ENCODE measurements at places on chromosomes 12 and 14.

GRCh38 chr14:37018571-37019240 lies 153.7 kb downstream of the SLC25A21 start:
- DNase-seq: no peak

DNA sequence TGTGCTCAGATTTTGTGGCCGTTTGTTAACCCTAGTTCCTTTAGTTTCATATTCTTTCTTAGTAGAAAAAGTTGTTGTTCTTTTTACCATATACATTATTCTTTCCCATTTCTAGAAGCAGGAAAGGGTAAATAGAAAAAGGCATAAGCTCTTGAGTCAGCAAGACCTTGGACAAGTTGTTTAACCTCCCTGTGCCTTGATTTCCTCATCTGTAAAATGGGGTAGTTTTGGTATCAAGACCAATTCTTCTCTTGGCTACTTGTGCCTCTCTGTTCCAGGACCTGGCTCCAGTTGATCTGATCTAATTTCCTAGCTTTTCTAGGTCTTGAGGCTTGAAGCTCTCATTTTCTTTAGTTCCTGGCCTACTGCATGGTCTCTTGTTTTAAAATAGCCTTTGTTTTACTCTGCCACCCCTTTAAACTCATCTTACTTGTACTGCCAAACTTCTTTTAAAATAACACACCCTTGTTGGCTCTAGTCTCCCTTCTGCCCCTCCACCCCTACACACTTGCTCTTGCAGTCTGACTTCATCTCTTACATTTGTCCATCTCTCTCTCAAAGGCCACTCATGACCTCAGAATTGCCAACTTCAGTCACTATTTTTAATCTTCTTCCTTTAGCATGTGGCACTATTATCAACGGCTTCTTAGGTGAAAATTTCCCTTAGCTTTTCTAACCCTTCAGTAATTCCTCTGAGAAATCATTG lies 143.7 kb downstream of the TTLL5 start:
- DNase-seq: no peak

- peak; percentile 71 for DNase-seq
Observed at GRCh38 chr12:74537126-74537706, 419 bp upstream of the ATXN7L3B start.

GRCh38 chr12:6965026-6965661 lies 5.3 kb downstream of the PHB2 start:
- peak; percentile 15 for DNase-seq

DNA sequence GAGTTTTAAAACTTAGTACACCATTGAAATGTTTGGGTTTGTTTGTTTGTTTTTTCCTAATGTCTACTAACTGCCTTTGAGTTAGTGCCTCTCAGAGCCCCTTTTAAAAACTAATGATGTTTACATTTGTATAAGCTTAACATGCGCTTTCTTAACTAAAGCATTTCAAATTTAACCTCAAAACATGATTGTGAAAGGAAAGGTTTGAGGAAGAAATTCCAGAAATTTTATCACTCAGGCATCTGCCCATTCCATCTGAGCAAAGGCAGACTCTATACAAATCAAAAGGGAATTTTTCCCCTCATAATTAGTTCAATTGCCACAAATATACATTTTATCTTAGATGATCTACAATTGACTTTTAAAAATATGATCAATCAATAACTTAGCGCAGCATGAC lies 230.7 kb upstream of the CAND1 start:
- DNase-seq: no peak

DNA sequence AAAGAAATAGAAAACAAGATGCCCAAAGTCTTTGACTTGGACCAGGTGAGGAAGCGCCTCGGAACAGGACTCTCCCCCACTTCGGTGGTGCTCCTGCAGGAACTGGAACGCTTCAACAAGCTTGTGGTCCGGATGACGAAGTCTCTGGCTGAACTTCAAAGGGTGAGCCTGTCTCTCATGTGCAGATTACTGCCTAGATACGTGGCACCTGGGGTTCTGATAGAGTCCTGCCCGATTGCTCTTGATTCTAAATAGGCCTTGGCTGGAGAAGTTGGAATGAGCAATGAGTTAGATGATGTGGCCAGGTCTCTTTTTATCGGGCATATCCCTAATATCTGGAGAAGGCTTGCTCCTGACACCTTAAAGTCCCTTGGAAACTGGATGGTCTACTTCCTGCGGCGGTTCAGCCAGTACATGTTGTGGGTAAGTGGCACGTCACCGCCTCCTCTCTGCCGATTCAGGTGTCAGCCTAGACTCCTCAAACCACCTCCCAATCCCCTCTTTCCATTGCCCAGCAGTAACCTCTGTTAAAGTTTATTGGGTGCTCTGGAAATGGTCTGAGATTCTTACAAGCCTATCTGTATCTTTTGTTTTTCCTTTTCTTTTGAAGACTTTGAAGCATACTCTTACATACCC lies 40.8 kb downstream of the CCDC92 start:
- no peak for DNase-seq

DNA sequence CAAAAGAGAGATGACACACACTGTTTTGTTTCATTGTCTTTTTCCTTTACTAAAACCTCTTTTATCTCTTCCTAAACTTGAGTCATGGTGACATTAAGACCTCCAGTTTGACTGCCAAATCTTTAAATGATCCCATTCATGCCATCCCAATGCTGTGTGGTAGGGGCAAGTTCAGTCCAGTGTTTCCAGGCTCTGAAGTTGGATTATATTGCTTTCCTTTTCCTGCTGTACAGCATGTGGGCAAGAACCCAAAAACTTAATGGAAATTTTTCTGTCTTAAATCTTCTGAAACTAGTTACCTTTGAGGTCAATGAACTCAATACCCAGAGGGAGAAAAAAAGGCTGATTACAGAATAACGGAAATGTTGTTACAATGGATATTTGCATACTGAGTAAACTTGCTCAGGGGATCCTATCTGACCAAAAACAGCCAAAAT lies 187.1 kb upstream of the FAR2 start:
- no peak for DNase-seq

- no peak for DNase-seq
Observed at GRCh38 chr14:28382444-28383190, 384.0 kb upstream of the FOXG1 start.

DNA sequence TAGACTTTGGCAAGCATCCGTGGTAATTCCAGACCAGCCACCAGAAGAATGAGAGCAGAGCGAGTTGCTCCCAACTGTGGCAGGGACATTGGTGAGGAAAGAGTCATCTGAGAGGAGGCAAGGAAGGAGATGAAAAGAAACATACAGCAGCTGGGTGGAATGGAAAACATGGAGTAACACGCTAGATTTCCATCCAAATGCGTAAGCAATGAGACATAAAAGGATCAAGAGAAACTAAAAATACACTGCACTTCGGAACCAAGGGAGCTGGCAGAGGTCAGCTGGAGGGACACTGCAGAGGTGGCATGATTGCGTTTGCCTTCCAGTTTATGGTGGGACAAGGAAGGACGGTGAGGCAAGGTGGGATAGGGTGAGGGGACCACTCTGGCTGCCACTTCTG lies 82.9 kb downstream of the DDX51 start:
- DNase-seq: no peak

- no peak for DNase-seq
Observed at GRCh38 chr14:31419967-31420318, 407 bp downstream of the HEATR5A start.

GRCh38 chr14:76936483-76936882 lies 92.0 kb downstream of the IRF2BPL start:
- DNase-seq: no peak

GRCh38 chr14:70981000-70981952 lies 74.0 kb downstream of the PCNX1 start:
- DNase-seq: no peak

- DNase-seq: no peak
Observed at GRCh38 chr12:26014085-26014484, 55.6 kb downstream of the RASSF8 start.

GRCh38 chr12:27781680-27782079 lies 1.6 kb upstream of the MANSC4 start:
- no peak for DNase-seq

- DNase-seq: no peak
Observed at GRCh38 chr14:99586761-99587459, 17.1 kb downstream of the CCDC85C start.

GRCh38 chr12:19547271-19547671 lies 108.0 kb downstream of the AEBP2 start:
- DNase-seq: no peak

DNA sequence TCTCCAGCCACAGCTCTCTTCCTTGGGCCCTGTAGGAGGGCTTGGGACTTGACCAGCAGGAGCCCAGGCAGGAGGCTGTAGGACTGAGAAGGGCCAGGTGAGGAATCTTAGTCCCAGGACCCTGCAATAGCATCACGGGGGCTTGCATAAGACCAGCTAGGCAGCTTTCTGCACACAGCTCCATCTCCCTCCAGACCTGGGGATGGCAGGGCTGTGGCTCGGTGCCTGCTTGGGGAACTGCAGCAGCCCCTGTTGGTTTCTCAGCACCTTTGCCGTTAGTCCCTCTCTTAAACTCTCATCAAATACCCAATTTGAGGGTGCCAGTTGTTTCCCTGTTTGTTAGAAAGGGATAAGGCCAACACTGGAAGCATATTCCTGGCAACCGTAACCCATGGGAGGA lies 14.3 kb downstream of the DIO3 start:
- DNase-seq: no peak

DNA sequence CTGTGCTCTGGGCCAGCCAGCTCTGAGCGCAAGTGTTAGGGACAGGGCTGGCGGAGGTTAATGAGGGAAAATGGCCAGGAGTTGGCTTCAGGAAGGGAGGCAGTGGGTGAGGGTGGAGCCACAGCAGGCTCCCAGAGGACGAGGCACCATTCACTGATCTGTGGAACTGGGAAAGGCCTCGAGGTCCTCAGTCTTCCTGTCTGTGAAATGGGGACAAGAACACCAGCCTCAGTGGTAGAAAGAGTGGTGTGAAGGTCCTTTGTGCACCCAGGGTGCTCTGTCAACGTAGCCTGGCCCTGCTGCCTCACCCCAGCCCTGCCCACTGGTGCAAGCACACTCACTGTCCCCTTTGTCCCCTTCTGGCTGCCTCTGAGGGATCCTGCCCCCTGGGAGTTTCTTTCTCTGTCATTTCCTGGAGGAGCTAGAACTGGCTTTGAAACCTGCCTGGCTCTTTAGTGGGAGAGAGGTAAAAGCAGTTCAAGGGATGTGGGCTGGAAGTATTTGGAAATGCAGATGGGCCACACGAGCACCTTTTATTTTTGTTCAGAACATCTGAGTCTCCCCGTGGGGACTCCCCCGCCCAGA lies 25.0 kb downstream of the SYNDIG1L start:
- no peak for DNase-seq

DNA sequence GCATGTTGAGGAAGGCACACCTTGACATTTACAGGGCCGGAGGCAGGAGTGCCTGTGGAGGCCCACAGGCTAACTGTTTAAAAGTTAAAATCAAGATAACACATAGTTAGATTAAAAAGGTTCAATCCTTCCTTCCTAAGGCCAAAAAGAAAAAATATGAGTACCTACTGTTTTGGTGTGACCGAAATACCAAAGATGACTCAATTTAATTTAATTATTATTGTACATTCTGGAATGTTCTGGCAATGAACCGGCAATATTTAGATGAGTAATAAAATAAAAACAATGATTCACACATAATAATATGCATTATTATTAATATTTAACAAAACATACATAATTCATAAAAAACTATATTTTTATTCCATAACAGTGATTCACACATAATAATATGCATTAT lies 136.8 kb upstream of the NTF3 start:
- DNase-seq: no peak

- DNase-seq: no peak
Observed at GRCh38 chr14:89771251-89771650, 183.3 kb downstream of the EFCAB11 start.

DNA sequence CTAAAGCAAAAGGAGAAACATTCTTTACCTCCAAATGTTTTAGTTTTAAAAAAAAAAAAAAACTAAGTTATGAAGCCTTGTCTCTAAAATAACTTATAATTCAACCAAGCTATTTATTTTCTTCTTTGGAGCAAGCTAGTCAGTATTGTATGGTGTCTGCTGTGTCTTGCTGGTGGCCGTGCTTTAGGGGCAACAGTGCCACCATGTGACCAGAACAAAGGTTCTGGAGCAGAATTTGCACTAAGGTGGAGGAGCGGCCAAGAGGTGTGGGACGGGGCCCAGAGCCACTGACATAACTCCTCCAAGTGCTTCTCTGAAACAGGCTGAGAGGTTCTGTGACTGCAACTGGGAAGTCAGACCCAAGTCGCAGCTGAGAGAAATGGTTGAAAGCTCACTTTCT lies 4.5 kb downstream of the FICD start:
- DNase-seq: no peak

DNA sequence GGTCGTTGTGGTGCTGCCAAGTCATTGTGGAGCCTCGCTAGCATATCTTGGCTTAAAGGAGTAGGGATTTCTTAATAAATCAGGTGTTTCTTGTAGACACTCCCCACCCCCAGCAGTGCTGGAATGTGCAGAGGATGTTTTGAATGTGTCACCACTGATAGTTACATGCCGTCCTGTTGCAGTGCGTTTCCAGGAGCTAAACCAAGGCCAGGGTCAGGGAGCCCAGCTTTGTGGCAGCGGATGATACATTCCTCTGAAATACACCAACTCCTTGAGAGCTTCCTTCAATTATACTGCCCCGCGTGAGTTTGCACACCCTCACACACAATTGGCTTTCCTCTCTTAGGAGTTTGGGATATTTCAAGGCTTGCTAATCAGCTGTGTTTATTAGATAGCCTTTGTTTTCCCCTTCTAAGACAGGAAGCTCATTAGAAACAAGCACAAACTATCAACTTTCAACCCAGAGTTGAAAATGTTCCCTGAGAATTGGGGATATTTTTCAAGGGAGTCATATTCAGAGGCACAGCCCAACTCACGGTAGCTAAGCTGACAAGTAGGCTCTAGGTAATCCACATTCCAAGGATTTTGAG lies 154.9 kb downstream of the C12orf75 start:
- DNase-seq: no peak

DNA sequence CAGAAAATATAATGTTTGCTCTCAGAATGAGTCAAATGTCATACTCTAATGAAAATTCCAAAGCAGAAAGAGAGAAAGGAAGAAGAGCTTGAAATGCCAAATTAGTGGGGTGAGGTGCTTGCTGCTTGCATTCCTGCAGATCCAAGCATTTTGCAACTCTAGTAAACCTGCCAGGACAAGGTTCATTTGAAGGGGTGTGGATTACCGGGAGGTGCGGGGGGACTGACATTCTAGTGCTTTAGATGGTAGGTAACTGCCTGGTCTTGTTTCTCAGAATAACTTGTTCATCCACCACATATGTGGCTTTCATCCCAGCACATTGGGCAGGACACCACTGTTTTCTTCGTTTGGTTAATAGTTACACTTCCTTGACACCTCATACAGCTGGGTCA lies 144.4 kb downstream of the AKAP6 start:
- no peak for DNase-seq

DNA sequence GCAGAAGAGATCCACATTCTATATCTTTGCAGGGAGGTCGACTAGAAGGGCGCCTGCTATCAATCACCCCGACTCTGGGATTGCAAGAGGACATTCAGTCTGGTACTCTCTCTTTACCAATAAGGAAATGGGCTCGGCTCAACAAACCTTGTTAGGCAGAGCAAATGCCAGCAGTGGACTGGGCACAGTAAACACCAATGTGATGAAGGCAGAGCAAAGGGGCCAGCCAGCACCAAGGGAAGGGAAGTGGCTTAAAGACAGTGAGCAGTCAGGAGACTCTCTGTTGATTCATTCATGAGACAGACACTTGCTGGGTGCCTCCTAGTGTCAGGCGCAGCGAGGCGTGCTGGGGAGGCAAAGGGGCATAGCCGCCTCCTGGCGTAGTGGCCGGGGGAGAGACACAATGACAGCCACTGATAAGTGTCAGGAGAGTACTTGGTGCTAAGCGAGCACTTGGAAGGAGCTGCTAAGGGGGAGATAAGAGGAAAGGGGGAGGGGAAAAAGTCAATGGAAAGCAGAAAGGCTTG lies 34.1 kb downstream of the TMCC3 start:
- no peak for DNase-seq

- no peak for DNase-seq
Observed at GRCh38 chr14:69092840-69093422, 60.0 kb downstream of the DCAF5 start.
